ENCODE measurements at places on chromosomes 2 and 18.

DNA sequence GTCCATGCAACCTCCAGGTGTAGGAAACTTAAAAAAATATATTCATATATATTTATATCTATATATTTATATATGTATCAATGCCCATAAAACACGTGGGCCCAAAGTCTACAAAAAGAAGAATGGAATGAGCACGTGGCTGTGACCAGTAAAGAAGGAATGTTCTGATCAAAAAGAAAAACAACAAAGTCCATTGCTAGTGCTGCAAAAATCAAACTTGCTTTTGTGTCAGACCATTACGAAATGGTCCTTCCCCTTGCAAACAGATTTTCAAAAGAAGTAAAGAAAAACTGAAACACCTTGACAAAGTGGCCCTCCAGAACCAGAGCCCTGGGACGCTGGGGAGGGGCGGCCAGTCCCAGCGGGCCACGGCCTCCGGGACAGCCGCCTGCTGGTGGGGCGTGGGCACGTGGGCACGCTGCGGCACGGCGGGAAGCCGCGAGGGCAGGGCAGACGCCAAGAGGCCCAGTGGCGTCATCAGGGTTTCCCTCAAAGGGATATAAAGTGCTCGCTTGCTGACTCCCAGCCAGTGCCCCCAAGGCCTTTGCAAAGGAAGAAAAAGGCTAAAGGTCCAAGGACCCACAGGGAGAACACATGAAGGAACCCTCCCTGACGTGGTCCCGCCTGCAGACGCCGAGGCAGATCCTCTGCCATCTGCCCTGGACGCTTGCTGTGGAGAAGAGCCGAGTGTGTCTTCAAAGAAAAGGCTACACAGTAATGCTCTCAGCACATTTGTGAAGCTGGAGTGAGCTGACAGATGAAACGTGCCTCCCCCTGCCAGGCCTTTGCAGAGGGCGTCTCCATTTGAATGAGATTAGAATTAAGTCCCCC is 201.8 kb downstream of the TWIST2 start:
- DNase-seq = no peak

DNA sequence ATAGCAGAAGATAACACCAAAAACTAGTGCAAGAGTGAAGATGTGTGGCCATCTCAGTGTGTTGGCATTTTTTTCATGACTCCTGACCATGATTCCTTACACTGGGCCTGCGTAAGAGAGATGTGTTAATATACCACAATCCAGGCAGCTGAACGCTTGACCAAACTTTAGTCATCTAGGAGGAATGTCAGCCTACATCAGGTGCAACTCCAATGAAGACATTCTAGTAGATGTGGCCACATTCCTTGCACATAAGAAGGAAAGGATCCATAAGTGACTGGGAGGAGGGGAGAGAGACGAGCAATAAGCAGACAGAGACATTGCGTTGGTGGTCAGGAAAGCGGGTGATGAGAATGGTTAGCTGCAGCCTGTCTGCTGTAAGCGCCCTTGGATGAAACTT is 42.6 kb downstream of the CYRIA start:
- no peak for DNase-seq

DNA sequence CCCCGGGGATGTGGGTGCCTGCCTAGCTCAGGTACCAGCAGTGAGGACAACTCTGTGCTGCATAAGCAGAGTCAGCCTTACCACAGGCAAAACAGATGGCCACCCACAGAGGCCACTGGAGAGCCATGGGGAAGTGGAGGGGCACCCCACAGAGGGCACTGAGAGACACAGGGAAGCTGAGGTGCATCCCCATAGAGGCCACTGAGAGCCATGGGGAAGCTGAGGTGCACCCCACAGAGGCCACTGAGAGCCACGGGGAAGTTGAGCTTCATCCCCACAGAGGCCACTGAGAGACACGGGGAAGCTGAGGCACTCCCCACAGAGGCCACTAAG is 134.1 kb upstream of the EPAS1 start:
- no peak for DNase-seq

- DNase-seq = no peak
Measured at GRCh38 chr2:66021296-66021695, 413.6 kb upstream of the MEIS1 start.

GRCh38 chr2:231047923-231048915 is 8.4 kb upstream of the PSMD1 start:
- DNase-seq = no peak

DNA sequence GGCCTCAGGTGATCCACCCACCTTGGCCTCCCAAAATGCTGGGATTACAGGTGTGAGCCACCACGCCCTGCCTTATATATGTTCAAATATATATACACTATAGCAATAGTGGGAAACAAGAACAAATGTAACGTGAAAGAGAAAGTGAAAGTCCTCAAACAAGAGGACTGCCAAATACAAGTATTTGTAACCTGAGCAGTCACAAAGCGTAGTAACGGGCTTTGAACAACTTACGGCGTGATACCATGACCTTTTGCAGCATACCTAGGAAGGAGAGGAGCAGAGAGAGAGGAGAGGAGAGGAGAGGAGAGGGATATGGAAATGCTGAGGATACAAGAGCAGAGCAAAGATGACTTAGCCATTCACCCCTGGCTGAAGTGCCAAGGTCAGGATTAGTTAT is 113.8 kb upstream of the RGPD4 start:
- DNase-seq = no peak

GRCh38 chr2:230343747-230344146 is 16.8 kb downstream of the SP140L start:
- no peak for DNase-seq

GRCh38 chr2:40489678-40489960 is 37.7 kb upstream of the SLC8A1 start:
- DNase-seq = no peak

- DNase-seq = no peak
Measured at GRCh38 chr2:217030081-217030480, 170.2 kb upstream of the TNP1 start.

DNA sequence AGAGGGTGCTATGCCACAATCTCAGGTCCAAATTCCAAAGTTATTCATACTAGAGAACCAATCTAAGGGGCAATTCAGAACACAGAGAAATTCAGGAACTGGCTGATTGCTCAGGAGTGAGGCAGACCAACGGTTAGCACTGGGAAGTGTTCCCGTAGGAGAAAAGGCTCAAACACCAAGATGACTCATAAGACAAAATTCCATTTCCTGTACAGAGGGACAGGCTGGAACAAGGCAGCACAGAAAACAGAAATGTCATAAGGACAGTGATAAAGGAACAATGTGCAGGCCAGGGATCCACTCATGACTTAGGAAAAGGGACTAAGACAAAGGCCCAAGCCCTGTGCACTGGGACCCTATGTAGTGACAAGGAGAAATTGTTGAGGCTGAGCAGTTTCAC is 54.2 kb downstream of the PDE1A start:
- no peak for DNase-seq

GRCh38 chr2:204611764-204612163 is 66.5 kb downstream of the PARD3B start:
- DNase-seq = no peak

GRCh38 chr2:141317986-141318385 is 812.8 kb downstream of the LRP1B start:
- no peak for DNase-seq

DNA sequence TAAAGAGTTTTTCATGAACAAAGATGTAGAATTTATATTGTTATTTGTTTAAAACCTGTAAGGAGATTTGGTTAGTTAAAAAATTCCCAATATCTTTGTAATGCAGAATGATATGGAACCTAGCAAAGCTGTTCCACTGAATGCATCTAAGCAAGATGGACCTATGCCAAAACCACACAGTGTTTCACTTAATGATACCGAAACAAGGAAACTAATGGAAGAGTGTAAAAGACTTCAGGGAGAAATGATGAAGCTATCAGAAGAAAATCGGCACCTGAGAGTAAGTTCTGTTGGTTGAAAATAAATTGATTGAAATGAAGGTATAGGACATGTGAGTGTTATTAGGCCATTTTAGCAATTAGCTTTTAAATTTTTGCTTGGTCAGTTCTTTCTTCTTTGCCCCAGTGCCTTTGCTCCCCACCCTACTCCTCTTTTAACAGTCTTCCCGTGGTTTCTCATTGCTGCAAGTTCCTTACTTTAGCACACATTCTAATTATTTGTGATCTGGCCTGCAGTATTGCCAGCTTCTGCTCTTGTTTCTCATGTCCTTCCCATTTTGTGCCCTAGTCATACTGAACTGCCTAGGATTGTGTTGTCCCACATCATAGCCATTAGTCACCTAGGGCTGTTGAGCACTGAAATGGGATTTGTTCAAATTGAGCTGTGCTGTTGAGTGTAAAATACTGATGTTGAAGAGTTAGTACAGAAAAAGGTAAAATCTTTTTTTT is 36.6 kb downstream of the VAPA start:
- DNase-seq = no peak

DNA sequence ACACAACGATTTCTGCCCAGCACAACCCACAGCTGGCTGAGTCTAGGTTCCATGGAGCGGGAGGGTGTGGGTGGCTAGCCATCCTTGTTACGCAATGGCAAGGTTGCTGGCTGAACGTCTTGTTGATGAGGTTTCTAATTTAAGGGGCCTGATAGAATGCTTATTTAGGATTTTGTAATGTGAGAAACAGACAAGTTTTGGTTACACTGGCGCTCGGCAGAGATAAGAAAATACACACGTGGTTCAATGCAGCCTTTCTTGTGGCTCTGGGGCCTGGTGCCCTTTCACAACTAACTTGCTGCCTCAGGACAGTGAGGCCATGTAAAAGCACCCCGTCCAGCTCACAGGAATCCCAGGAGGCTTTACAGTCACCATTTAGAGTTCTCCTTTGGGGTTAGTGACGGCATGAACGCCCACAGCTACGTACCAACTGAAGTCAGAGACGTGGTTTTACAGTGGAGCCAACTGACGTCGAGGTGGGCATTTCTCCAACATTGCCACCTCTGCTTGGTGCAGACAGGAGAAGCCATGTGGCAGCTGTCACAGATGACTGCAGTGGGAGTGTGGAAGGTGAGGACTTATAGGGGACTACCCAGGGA is 29.7 kb upstream of the PIEZO2 start:
- DNase-seq = no peak

DNA sequence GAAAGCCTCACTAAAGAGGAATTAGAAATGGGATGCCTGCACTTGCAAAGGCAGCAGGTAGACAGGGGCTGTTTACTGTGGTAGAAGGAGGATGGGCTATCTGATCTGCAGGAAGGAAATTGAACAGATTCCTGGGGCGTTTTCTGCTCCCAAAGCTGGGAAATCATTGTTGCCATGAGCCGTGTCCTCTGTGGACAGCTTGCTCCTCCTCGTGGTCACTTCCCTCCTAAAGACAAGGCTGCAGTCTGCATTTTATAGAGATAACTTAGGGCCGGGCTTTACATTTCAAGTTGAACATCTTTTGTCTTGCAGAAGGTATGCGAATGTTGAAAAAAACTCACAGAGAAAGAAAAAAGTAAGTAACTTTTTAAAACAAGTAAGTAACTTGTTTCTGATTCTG is 50.9 kb downstream of the DCDC2C start:
- no peak for DNase-seq

DNA sequence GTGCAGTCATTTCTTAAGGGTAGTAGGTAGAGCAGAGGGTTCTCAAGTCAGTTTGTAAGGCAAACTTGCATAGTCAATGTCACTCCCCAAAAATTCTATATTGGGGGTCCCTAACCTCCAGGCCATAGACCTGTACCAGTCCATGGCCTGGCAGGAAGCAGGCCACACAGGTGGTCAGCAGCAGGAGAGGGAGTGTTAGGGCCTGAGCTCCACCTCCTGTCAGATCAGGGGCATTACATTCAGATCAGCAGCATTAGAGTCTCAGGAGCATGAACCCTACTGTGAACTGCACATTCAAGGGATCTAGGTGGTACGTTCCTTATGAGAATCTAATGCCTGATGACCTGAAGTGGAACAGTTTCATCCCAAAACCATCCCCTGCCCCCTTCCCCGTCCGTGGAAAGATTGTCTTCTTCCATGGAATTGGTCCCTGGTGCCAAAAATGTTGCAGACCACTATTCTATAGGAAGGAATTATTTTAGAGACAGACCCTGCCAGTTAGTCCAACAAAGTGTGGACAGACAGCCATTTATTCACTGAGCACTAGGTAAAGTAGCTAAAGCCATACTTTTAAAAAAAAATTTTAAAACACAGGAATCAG is 6.7 kb downstream of the COA5 start:
- DNase-seq = peak; percentile 72

DNA sequence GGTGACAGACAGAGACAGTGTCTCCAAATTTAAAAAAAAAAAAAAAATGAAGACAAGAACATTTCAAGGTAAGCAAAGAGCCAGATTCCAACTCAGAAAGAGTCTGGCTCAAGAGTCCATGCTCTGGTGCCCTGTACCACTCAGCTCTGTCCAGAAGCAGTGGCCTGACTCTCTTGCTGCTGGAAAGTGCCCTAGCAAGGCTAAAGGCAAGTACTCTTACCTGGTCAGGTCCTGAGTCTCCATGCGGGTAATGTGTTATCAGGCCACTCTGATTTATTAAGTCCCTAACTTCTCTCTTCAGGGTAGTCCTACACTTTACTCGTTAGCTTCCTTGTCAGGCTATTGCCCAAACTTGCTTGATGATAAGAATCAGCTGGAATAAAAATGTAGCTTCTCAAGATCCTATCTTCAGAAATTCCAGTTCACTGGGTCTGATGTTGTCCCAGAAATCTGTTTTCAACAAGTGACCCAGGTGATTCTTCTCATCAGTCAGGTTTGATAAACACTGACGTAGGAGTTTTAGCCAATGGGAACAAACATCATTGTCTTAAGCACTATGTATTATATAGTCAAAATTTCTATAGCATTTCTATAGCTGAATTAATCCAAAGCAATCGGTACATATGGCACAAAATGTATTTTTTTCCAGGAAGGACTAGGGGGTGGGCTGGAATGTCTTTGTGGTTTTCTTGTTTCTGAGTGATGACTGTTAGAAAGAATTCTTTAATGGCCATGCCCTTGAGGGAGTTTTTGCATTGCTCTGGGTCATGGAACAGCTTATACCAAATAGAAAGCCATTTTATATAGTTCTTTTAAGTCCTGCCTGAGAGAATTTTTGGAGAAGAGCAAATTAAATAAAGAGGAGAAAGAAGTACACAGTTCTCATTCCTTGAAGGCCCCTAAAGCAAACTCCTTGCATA is 139.9 kb upstream of the DNMT3A start:
- no peak for DNase-seq

DNA sequence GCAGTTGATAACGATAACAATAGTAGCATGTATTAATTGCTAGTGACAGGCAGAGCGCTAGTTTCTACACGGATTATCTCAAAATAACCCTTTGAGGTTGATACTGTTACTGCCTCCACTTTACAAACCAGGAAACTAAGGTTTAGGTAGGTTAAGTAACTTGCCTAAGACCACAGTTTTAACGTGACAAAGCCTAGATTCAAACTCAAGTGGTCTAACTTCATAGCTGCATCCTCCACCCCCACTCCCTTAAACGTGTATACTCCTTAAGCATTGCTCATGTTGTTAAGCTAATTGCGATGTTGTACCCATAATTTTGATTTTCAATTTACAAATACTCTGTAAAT is 1.2 kb downstream of the ME2 start:
- DNase-seq = no peak

DNA sequence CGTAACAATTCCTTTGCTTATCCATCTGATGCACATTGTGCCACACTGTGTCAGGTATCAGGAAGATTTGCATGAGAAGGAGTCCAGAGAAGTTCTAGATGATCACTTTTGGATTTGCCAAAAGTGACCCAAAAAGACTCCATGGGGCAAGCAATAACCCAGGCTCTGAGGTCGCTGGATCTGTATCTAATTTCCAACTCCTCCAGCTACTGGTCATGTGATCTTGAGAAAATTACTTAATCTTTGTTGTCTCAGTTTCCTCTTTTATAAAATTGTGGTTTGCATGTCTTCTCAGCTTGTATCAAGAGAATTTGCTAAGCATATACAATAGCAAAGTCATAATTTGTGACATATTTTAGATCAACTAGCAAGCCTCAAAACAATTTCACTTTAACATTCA is 61.3 kb upstream of the ITGA4 start:
- no peak for DNase-seq
